Upper lobe of right lung (tissue), 1 donor: ENCODE measurements at places on chromosomes 2 and 18.
A peak's percentile ranks its signal among the peaks of the same experiment; 100 is the strongest.

GRCh38 chr2:101622210-101623030, 75.1 kb upstream of the MAP4K4 start:
- no peak for DNase-seq
- no peaks in the 10 kb centered on the region for H3K27me3 ChIP-seq
- H3K36me3 ChIP-seq: no peaks in the 10 kb centered on the region
- no peak overlapping the region for H3K27ac ChIP-seq

GRCh38 chr18:57776767-57777166, 26.3 kb downstream of the ATP8B1 start:
- H3K4me3 ChIP-seq: no peak overlapping the region
- no peaks in the 10 kb centered on the region for H3K27me3 ChIP-seq
- H3K4me1 ChIP-seq: peaks cover 26% of the 10 kb centered on the region

- H3K36me3 ChIP-seq: no peaks in the 10 kb centered on the region
- no peak for DNase-seq
- no peak overlapping the region for H3K4me3 ChIP-seq
- peaks cover 12% of the 10 kb centered on the region for H3K4me1 ChIP-seq
- no peak overlapping the region for H3K27ac ChIP-seq
Observed at GRCh38 chr2:33494155-33494779, 17.8 kb downstream of the RASGRP3 start.

DNA sequence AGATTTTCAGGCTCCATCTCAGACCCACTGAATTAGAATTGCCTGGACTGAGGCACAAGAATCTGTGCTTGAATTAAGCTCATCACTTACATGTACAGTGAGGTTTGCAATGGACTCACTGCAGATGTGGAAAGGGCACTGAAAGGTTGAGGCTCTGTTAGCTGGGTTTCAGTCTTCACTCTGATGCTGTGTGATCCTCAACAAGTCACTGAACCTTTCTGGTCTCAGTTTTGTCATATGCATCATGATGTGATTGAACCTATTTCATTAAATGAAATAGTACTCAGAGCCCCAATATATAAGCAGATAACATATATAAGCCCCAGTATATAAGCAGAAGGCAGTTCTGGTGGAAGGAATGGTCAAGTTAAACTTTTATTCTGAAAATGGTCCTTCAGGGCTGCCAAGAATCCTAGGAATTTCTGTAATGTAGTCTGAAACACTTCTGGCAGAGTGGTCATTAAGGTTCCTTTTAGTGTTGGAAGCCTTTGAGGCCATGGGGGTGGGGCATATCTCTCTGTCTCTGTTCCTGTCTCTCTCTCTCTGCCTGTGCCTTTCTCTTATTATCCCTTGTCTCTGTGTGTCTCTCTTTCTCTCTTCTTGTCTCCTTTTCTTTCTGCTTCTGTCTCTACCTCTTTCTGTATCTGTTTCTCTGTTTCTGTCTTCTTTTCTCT, 110.4 kb downstream of the ADCYAP1 start:
- no peaks in the 10 kb centered on the region for H3K36me3 ChIP-seq
- no peak overlapping the region for H3K4me3 ChIP-seq
- peaks cover 14% of the 10 kb centered on the region for H3K4me1 ChIP-seq
- no peak for DNase-seq

DNA sequence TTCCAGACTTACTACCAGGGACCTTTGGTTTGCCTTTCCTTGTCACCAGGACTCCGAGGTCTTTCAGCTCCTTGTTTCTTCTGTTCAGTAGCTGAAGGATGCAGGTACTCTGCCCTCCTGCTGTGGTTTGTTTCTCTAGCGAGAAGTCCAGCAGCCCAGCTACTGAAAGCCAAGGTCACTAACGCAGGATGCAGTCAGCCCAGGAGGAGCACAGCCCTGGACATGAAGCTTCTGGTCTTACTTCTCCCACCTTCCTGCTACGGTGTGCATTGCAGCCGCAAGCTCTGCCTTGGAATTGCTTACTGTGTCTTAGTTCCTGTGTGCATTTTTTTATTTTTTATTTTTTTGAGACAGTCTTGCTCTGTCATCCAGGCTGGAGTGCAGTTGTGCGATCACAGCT, 62.4 kb downstream of the DGKD start:
- DNase-seq: no peak
- no peaks in the 10 kb centered on the region for H3K27me3 ChIP-seq
- no peak overlapping the region for H3K4me3 ChIP-seq
- peak overlapping the region; percentile 2 for H3K27ac ChIP-seq
- H3K4me1 ChIP-seq: peaks cover 49% of the 10 kb centered on the region

DNA sequence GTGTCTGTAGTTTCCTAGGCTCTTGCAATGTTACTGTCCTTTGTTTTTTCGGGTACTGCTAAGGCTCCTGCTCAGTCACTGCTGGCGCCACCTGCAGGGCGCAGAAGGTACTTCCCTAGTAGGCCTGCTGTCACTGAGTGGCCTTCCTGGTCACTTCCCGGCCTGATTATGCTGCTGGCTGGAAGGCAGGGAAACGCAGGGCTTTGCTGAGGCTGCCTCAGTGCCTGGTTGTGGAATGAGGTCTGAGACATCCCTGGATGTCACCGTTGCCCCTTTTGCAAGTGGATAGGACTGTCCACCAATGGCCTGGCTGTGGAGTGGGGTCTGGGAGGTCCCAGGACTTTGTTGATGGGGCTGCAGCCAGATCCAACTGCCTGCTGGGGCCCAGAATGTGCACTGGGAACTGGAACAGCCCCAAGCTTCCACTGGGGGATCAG, 13.1 kb downstream of the DAW1 start:
- no peaks in the 10 kb centered on the region for H3K27me3 ChIP-seq
- no peak overlapping the region for H3K4me3 ChIP-seq
- peak; percentile 89 for DNase-seq

DNA sequence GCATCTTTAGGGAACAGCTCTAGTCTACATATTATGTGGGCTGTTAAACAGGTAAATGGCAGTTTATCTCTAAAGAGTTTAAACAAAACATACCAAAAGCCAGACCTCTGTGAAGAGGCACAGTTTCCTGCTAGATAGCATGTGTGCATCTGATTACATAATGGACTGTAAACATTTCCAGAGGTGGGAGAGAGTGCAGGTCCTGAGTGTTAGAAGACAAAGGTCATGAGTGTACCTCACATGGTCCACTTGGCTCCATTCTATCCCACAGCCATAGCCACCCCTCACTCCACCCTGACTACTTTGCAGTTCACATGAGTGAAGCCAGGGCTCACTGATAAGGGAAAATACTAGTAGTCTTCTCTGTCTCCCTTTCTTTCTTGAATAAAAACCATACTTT, 233.4 kb downstream of the MTX2 start:
- peaks cover 9% of the 10 kb centered on the region for H3K27me3 ChIP-seq
- H3K4me3 ChIP-seq: no peak overlapping the region
- no peaks in the 10 kb centered on the region for H3K36me3 ChIP-seq
- no peaks in the 10 kb centered on the region for H3K4me1 ChIP-seq

GRCh38 chr2:217163987-217164386, 304.1 kb upstream of the TNP1 start:
- H3K36me3 ChIP-seq: no peaks in the 10 kb centered on the region
- DNase-seq: no peak
- peaks cover 5% of the 10 kb centered on the region for H3K4me1 ChIP-seq
- no peaks in the 10 kb centered on the region for H3K27me3 ChIP-seq
- H3K27ac ChIP-seq: no peak overlapping the region
- no peak overlapping the region for H3K4me3 ChIP-seq

DNA sequence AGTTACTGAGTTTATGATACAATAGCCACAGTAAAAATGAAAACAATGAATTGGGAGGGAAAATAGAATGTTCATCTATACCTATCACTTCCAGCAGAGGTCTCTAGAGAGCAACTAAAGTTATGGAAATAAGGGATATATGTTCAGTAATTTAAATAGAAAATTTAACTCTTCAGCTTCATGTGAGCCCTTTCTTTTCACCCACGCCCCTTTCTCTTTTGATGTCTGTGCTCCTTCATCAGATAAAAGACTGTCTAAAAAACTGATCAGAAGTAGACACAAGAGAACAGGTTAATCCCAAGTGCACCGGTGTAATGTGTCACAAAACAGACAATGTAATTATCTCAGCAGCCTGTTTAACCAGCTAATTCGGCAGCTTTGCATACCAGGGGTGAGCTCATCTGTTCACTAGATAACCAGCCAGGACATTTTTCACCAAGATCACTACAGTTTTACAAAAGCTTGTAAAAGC, 238.5 kb upstream of the ERBB4 start:
- H3K36me3 ChIP-seq: no peaks in the 10 kb centered on the region
- H3K4me1 ChIP-seq: no peaks in the 10 kb centered on the region
- no peak for DNase-seq
- no peak overlapping the region for H3K27ac ChIP-seq
- H3K27me3 ChIP-seq: no peaks in the 10 kb centered on the region

DNA sequence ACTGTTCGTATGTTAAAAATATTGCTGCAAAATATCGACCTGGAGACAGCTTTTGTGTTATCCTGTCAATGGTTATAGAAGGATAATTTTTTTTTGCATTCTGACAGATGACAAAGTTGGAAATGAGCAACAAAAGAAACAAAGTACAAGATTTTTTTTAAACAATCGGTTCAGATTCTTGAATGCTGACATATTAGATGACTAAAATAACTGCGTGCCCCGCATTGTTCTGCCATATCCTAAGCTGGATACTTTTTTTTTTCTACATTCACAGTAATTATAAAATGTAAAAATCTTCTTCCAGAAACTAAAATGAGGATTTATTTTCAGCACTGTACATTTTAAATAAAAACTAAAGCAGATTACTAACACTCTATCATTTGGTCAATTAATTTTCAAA, 67.1 kb downstream of the ABCG8 start:
- no peak overlapping the region for H3K4me3 ChIP-seq
- no peak overlapping the region for H3K27ac ChIP-seq
- no peak for DNase-seq
- H3K36me3 ChIP-seq: peaks cover 30% of the 10 kb centered on the region
- H3K27me3 ChIP-seq: no peaks in the 10 kb centered on the region

DNA sequence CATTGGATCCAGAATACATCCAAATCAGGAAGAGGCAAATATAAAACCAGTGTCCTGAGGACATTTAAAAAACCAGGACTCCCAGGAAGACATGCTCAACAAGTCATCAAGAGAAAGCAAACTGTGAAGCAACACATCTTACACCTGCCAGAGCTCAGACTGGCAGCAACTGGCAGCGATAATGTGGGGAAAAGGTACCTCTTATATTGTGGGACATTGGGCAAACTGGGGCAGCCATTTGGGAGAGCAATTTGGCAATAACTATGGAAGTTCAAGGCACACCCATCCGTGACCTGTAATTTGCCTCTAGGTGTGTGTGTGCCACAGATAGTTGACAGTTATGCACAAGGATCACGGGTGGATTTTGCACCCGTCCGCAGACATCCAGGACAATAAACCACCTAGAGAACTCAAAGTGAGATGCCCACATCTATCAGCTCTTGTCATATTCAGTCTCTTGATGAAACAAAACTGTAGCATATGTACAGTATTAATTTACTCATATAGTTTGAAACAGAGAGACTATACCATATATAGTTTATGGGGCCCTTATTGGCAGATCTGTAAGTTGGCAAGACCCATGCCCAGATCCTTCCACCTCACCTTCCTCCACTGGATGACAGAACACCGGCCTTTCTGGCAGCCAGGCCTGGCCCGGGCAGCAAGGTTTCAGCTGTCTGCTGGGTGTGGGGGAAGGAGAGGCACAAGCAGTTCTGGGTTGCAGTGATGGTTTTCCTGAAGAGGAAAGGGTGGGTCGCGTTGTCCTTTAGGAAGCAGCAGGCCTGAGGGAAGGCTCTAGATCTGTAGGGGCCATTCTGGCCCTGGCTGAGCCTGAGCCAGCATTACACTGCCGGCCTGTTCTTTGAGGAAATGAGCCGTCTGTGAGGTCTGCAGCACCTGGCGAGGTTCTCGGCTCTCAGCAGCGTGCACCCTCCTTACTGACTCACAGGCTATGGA, 18.8 kb downstream of the HJURP start:
- H3K27ac ChIP-seq: no peak overlapping the region
- no peaks in the 10 kb centered on the region for H3K27me3 ChIP-seq
- H3K4me1 ChIP-seq: no peaks in the 10 kb centered on the region
- H3K4me3 ChIP-seq: no peak overlapping the region
- H3K36me3 ChIP-seq: no peaks in the 10 kb centered on the region

DNA sequence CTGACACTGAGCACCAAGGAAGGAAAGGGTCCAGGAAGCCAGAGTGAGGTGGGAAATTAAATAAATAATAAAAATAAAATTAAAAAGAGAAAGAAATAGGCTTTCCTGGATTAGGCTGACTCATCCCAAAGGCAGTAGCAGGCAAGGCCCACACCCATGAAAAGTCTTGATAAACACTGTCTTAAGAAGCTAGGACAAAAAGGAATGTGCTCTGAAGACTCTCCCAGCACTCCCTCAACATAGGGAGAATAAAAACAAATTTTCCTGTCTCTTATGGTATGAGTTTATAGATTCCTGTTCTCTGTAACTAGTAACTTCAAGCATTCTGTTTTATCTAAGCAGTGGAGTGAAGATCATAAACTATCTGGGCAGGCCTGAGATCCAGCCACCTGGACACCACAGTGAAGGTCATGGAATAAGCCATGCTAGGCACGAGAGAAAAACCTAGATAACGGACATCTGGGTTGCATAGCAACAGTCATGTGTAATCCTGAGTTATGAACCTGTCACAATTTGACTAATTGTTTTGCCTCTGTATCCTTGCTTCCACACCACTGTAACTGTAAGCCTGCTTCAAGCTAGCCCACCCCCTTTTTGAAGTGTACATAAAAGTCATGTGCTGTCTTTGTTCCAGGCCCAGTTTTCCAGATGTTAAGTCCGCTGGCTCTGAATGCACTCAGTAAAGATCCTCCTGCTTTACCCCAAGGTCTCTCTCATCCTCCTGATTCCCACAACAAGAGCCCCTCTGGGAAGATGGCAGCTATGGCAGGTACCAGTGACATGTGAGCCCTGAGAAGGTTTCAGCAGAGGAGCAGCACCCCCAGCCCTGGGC, 107.8 kb downstream of the NDUFA10 start:
- no peaks in the 10 kb centered on the region for H3K27me3 ChIP-seq
- no peaks in the 10 kb centered on the region for H3K36me3 ChIP-seq
- H3K4me3 ChIP-seq: no peak overlapping the region
- peaks cover 1% of the 10 kb centered on the region for H3K4me1 ChIP-seq

GRCh38 chr18:36775396-36775795, 53.4 kb downstream of the TPGS2 start:
- DNase-seq: no peak
- no peaks in the 10 kb centered on the region for H3K27me3 ChIP-seq
- H3K4me1 ChIP-seq: no peaks in the 10 kb centered on the region
- no peak overlapping the region for H3K27ac ChIP-seq
- H3K36me3 ChIP-seq: no peaks in the 10 kb centered on the region

DNA sequence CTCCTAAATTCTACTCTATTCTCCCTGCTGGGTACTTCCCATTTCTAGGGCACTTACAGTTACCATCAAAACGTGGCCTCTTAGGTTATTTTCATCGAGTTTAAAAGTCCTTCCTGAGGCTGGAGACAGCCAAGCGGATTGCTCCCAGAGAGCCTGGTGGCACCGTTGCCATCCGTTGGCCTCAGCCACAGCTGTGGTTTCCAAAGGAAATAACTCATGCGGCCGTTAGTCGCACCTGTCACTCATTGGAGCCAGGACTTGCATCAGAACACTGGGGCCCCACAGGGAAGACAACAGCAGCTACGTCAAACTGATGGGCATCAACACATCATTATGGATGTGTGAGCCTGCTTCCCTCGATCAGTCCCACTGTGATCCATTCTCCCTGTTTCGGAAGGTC, 453.4 kb downstream of the BCL11A start:
- no peaks in the 10 kb centered on the region for H3K36me3 ChIP-seq
- H3K4me3 ChIP-seq: no peak overlapping the region
- no peak for DNase-seq
- no peak overlapping the region for H3K27ac ChIP-seq
- H3K27me3 ChIP-seq: no peaks in the 10 kb centered on the region
- no peaks in the 10 kb centered on the region for H3K4me1 ChIP-seq
